ENCODE measurements at places on chromosomes 11 and 22. TPM values are rescaled to one million over a fixed set of nuclear protein-coding genes. Genes with fewer than 3 reads are reported as not detected.

- DNase-seq: no peak
These were observed 6.6 kb upstream of the TEAD1 start for GRCh38 chr11:12667646-12668045.

DNA sequence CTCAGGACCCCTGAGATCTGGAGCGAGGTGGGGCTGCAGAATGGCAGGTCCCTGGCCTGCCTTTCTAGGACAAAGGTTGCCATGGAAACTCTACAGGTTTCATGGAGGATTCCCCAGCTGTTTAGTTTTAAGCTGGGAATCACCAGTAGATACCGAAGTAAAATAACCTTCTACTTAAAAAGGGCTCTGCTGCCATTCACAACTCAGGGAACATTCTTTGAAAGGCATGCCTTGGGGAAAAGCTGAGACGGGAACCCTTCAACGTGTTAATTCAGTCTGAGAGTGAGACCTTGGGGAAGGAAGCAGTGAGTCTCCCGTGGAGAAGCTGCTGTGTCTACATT lies 493.3 kb downstream of the BRD1 start:
- DNase-seq: no peak

DNA sequence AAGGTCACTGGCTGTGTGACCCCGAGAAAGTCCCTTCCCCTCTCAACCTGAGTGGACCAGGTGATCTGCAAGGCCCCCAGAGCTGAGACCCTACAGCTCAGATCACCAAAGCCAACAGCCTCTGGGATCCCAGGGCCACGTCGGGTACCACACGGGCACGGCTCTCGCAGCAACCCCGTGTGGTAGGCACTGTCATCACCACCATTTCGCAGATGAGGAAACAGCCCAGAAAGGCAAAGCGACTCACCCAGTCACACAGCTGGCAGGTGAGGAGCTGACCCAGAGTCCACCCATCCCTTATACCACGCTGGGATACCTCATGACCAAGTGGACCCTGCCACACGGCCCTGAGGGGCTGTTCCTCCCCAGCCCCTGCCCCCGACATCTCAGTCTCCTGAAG lies 2.8 kb downstream of the ATP5MGL start:
- no peak for DNase-seq

- peak; percentile 57 for DNase-seq
These were observed 486 bp downstream of the STIM1 start for GRCh38 chr11:3855808-3856491.

- no peak for DNase-seq
These were observed 760.3 kb downstream of the CNTN5 start for GRCh38 chr11:99781074-99781473.

GRCh38 chr11:126926376-126926791 lies 74.2 kb downstream of the KIRREL3 start:
- no peak for DNase-seq

DNA sequence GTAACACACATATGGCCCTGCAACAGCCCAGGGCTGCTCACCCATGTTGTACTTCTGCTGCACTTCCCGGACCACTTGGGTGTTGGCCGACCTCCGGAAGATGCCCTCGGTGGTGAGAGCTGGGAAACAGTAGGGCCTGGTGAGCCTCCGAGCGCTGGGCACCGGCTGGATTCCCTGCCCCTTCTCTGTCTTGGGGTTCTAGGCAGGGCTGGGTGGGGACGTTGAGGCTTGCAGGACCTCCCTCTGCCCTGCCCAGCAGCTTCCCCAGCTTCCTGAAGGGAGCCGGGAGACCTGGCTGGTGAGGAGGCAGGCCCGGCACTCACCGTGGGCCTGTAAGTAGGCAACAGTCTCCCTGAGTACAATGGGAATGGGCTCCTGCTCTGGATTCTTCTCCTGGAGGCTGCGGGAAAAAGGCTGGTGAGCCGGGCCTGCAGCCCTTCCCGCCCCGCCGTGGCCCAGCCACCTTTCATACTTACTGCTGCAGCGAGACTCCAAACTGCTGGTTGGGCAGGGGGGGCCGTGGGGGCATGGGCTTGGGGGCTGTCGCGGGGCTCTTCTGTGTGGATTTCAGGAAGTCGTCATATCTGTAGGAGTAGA lies 20.2 kb downstream of the ARHGAP1 start:
- no peak for DNase-seq

DNA sequence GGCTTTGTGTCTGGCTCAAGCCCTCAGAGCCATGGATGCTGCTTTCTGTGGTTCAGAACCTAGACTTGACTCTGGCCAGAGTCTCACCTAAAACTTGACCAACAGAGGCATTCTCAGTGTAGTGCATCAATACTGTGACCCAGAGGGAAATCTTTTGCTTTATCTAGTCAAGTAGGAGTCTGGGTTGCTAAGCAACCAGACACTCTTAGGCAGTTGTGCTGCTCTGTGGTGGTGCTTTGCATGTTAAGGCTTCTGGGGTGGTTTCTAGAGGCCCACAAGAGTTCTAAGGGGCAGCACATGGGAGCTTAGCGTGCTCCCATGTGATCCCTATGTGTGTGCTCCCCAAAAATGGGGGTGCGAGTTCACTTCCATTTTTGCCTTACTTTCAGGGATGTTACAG lies 224.6 kb upstream of the PLET1 start:
- no peak for DNase-seq

- no peak for DNase-seq
These were observed 221.8 kb downstream of the DDX10 start for GRCh38 chr11:108886660-108887009.

DNA sequence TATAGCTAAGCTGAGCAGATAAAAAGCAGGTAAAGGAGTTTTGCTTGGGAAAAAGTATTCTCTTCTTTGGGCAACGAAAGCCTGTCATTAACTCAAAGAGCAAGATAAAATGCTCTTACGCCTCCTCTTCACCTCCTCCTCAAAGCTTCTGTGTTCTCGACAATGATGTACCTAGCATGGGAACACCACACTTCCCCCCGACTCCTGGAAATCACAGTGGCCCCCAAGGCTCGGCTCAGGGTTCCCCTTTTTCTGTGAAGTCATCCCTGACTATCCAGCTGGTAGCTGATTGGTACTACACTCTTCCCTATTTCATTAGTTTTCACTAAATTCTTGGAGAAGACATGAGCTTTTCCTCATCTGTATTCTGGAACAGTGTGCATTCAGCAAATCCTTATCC lies 336.1 kb downstream of the LARGE1 start:
- DNase-seq: no peak

DNA sequence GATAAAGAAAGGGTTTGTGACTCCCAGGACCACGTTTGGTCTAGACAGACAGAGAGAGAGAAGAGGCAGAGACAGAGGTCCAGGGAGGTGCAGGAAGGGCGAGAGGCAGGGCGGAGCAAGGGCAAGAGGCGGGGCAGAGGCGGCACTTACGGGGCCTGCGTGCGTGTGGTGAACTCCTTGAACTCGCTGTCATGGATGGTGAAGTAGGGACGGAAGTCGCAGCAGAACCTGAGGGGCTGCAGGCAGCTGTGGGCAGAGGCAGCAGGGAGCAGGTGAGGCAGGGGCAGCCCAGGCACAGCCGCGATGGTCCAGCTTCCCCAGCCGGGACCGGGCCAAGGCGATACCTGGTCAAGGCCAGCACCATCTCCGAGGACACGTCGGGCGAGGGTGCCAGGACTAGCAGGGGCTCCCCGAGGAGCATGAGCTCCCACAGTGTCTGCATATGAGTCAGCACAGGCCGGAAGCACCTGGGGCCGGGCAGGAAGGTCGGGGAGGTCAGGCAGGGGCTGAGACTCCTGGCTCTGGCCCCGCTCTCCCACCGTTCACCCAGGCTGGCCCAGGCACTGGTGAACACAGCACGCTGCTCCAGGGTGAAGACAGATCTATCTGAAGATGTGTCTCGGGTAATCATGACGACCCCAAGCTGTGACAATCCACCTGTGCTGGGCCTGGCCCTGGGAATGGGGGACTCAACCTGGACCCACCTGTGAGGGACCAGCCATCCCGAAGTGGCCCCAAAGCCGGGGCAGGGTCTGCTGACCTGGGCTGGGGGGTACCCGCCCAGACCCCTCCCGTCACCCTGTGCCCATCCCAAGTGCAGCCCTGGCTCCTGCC lies 7.2 kb upstream of the PLXNB2 start:
- DNase-seq: peak; percentile 89

- no peak for DNase-seq
These were observed 78.6 kb downstream of the PARVA start for GRCh38 chr11:12455938-12456337.

- no peak for DNase-seq
These were observed 4.1 kb upstream of the SORL1 start for GRCh38 chr11:121448011-121448410.

- DNase-seq: no peak
These were observed 47.9 kb upstream of the RFPL3 start for GRCh38 chr22:32309585-32310251.

GRCh38 chr11:37107415-37107814 lies 509.4 kb upstream of the RAG2 start:
- no peak for DNase-seq

DNA sequence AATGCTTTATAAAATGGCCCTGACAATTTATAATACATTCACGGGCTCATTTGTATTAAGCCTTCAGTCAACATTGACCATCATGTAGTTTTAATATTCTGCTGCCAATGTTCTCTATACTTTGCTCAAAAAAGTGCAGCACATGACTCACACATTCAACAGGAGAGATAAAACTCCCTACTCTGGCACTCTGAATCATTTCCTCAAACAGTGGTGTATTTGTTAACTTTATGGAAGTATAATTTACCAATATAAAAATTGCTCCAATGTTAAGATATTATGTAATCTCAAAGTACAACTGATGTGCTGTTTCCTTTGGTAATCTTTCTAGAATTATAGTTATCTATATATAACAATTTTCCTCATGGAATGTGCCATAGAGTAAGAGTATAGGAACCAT lies 39.9 kb downstream of the MAML2 start:
- DNase-seq: no peak

DNA sequence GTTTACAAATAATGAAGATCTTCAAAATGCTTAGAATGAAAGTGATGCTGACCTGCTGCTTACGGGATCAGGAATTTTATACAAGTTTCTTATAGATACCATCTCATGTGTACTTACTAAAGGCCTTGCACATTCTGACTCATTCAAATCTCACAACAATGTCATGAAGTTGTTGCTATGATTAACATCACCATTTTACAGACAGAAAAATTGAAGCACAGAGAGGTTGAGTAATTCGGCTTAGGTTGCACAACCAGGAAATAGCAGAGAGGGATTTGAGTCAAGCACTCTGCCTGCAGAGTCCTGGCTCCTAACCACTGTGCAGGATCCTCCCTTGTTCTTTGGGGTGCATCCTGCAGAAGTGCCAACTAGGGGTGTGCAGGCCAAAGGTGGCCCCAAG lies 471.9 kb downstream of the MIAT start:
- no peak for DNase-seq

DNA sequence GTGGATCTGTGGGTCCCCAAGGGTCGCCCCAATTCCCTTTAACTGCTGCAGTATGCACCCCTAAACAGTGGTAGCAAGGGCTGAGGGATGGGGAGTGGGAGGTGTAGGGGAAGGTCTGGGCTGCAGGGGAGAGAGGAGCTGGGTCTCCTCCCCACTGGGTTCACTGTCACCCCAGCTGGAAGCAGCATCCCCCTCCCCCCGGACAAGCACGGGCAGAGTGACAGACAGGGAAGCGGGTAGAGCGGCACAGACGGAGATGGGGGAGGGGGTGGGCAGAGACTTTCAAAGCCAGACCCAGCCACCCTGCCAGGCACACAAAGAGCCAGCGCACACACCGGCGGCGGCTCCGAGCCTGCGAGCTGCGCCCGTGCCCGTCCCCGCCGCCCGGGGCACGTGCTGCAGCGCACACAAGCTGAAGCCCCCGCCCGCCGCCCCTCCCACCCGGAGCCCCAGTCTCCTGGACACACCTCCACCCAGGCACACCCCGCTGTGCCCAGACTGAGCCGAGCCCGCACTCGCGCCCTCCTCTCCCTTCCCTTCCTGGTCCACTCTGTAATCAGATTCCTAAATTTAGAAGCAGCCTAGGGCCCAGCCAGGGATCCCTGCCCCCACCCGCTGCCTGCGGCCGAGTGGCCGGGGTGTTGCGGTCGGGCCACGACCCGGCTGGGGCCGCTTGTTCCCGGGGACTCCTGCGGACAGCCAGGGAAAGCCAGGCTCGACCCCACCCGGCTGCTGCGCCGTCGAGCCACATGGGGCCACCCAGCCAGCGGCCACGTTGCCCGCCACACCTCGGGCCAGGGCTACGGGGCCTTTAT lies 935 bp upstream of the RCOR2 start:
- peak; percentile 62 for DNase-seq

GRCh38 chr11:64165842-64166635 lies at the start of gene MACROD1:
MACROD1 (minus strand) TSS chr11:64166113; CDS start chr11:64165994, 119 bp downstream.
- peak; percentile 94 for DNase-seq

DNA sequence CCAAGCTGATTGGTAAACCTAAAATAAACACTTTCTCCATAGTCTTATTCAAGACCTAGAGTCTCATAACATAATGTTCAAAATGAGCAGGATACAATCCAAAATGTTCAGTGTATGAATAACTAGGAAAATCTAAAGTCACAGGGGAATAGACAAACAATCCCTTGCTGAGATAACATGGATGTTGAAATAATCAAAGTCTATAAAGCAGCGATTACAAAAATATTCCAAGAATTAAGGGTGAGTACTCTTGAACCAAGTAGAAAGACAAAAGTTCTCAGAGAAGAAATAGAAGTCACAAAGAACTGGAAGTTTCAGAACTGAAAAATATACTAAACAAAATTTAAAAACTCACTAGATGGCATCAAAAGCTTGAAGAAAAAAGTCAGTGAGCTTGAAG lies 561.0 kb downstream of the INSC start:
- no peak for DNase-seq

GRCh38 chr11:47160753-47161133 lies 15.9 kb downstream of the ARFGAP2 start:
- no peak for DNase-seq

DNA sequence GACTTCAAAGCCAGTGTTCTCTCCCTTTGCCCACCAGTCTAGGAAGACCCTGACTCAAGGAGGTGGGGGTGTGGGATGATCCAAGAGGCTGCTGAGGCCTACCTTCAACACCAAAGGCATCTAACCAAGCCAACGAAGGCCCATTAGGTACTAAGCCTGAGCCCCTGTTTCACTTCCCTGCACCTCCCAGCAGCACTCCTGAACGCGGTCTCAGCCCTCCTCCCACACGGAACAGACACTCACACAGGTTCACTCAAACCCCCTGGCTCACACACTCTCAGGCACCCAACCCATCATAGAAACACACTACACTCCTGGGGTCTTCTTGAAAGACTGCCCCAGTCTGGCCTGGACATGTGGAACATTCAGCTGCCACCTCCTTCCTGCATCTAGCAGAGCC lies 40.7 kb downstream of the SLC22A12 start:
- no peak for DNase-seq

- DNase-seq: no peak
These were observed 98.1 kb downstream of the TENM4 start for GRCh38 chr11:79342686-79343085.

- no peak for DNase-seq
These were observed 66.8 kb downstream of the TSPAN18 start for GRCh38 chr11:44793350-44794090.

Gene YPEL4
- total RNA-seq: 0.68 TPM

Gene NPAS4
- total RNA-seq: not detected

Gene KCNJ11
- not detected for total RNA-seq

Gene MIAT
- 4.5 TPM for total RNA-seq

Gene TRIM21
- total RNA-seq: 23.6 TPM

Gene EMID1
- 53.9 TPM for total RNA-seq
